Cortex of kidney (tissue), 1 donor: ENCODE measurements at places on chromosomes 2 and 18.

DNA sequence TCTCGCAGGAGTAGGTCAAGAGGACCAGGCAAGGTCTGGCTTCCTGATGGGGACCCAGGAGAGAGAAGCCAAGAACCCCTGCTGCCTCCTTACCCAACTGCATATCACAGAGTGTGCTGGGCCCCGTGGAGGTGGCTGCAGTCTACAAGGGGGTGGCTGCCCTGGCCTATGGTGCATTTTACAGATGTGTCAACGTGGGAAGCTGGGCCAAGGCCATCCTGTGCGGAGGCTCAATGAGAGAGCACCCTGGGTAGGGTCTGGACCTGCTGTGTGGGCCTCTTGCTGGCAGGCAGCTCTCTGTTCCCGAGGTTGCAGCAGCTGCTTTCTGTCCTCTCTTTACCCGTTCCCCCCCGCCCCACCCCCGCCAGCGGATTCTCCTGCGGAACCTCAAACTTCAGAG is 61.4 kb downstream of the GBX2 start:
- DNase-seq = no peak

- DNase-seq = no peak
These were observed 829 bp downstream of the ACVR1C start for GRCh38 chr2:157627594-157628476.

DNA sequence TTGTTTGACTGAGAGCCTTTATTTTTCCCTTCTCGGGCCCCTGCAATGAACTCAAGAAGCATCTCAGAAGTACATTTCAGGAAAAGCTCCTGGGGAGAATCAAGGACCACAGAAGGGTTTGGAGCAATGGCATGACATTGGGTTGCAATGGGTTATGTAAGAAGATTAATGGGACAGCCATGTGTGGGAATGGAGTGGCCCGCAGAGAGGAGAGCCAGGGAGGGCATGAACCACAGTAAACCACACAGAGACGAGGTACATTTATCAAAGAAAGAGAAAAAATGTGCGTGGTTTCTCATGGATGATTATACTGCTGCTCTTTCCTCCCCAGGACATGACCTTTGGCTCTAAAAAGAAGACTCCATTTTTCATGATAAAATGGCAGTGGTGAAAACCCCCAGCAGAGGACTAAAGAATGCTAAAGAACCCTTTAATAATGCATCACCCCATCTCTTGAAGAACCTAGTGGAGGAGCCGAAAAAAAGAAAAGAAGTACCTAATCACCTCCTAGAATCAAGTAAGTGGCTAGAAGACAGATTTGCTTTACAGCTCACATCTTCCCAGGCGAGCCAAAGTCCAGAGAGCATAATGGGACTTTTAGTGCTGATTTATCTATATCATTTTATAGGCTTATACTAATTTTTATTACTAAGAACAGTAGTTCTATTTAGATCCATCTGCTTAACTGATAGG is 1.7 kb downstream of the CFAP221 start:
- DNase-seq = no peak

DNA sequence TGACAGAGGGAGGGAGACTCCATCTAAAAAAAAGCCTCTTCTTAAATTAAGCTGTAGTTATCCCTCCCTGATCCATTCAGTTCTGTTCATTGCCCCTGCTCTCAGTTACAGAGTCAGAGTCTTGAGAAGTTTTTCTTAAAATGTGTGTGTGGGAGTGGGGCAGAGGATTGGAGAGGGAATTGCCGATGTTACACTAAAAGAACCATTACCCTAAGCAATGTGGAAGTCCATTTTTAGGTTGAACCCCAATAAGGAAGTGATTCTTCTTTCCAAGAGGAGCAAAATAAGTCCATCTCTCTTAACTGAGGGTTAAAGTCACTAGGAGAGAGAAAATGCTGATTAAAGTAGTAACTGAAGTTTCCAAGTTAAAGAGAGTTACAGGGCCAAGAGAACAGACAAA is 21.2 kb upstream of the THOC1 start:
- DNase-seq = no peak

DNA sequence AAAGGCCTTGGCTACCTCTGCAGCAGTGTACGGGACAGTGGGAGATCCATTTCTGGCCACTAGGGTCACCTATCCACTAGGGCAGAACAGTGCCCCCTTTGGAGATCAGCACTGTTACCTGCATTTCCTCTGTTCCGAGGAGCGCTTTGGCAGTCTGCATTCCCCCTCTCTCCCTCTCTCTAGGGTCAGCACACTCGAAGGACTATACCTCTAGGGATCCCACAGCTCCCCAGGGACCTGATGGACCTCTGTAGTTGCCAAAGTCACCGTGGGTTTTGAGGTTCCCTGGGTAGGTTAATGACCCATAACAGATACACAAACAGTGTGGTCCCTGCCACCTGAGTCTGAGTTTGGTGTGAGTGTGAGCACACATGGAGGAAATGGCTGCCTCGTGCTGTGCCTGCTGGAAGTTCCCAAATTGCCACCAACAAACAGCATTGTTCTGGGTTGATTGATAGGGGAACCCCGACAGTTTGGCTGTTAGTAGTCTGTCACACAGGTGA is 99.8 kb upstream of the VWC2L start:
- DNase-seq = no peak

DNA sequence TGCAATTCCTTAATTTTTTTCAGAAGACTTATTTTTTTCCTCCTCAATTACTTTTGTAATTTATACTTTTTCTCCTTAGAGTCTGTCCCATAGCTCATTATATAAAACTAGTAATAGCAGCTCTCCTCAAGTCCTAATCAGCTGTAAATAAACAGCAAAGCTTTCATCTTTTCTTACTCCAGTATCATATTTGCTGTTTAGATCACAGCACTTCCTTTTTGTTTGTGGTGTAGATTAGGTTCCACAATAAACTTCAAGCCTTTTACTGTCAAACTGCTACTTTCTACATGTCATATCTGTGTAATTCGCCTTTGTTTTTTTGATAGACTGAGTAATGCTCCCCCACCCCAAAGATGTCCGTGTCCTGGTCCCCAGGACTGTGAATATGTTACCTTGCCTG is 25.5 kb downstream of the GCG start:
- no peak for DNase-seq
